ENCODE measurements at places on chromosomes 6 and 20. TPM values are rescaled to one million over a fixed set of nuclear protein-coding genes. Genes with fewer than 3 reads are reported as not detected.

- no peak for DNase-seq
Measured at GRCh38 chr6:136600818-136601217, 50.6 kb upstream of the MAP7 start.

GRCh38 chr6:124659427-124659826, 302.8 kb upstream of the RNF217 start:
- DNase-seq: no peak

- no peak for DNase-seq
Measured at GRCh38 chr20:59232618-59233017, 67.8 kb upstream of the EDN3 start.

- no peak for DNase-seq
Measured at GRCh38 chr6:105649192-105649591, 246.3 kb upstream of the PREP start.

DNA sequence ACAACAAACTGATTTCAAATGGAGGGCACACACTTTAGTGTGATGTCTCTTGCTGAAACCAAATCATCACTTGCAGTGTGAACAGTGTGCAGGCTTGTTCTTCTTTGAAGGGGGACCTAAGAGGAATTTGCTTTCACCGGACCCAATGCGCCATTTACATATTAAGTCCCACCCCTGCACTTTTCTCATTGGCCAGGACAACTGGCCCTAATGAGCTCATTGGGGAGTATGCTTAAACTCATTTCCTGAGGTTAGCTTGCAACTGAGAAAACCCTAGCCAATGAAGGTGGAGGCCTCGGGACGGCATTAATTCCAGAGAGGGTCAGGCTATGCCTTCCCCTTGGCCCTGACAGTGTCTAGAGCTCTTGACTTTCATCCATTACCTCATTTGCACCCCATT, 58.7 kb downstream of the VEGFA start:
- no peak for DNase-seq

The TINAG gene
- total RNA-seq: not detected

GRCh38 chr6:44307217-44307616, 5.9 kb downstream of the AARS2 start:
- DNase-seq: no peak

The SLC22A16 gene
- 5.4 TPM for total RNA-seq

- DNase-seq: no peak
Measured at GRCh38 chr6:14705841-14706377, 540.0 kb upstream of the JARID2 start.

DNA sequence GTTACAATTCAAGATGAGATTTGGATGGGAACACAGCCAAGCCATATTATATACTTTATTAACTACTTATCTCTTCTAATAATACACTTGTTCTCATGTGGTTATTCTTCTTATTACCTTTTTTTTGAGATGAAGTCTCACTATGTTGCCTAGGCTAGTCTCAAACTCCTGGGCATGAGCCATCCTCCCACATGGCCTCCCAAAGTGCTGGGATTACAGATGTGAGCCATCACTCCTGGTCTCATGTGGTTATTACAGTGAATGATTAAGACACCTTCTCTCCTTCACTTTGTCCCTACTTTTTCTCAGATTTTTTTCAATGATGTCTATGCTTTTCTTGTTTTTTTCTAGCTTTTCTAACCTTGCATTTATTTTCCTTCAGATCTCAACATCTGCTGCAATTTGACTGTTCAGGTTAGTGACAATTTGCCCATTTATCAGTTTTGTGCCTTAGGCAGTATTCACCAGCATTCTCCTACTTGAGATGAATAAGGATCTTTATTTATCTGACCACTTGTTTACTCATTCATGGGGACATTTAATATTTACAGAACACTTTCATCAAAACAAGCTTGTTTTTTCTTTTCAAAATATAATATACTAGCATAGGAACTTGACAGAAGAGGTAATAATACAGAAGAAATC, 105.7 kb downstream of the SLC16A10 start:
- DNase-seq: no peak

- DNase-seq: no peak
Measured at GRCh38 chr6:16514249-16514648, 247.0 kb downstream of the ATXN1 start.
